ENCODE measurements at places on chromosomes 7 and 10. TPM values are rescaled to one million over a fixed set of nuclear protein-coding genes. Genes with fewer than 3 reads are reported as not detected.

The RAB11FIP2 gene
- 22.1 TPM for total RNA-seq

The VOPP1 gene
- total RNA-seq, result 25.1 TPM

The HMX3 gene
- not detected for total RNA-seq

The ANKRD30A gene
- total RNA-seq, result not detected

The EIF5AL1 gene
- total RNA-seq, result not detected

The CPA1 gene
- total RNA-seq, result 26,456 TPM

The ZNF488 gene
- not detected for total RNA-seq

The UNCX gene
- total RNA-seq, result not detected

The PDK4 gene
- total RNA-seq, result 308 TPM

The GPR37 gene
- total RNA-seq, result 5.7 TPM

The GPR146 gene
- 11.2 TPM for total RNA-seq

The PTN gene
- 1.6 TPM for total RNA-seq

The TRIM73 gene
- total RNA-seq, result 1.8 TPM

The DGKB gene
- total RNA-seq, result 0.52 TPM

The ANKRD61 gene
- not detected for total RNA-seq

The SFRP5 gene
- 163 TPM for total RNA-seq

The CCDC3 gene
- 2.1 TPM for total RNA-seq

The SORCS3 gene
- total RNA-seq, result not detected

The INPP5A gene
- 9.2 TPM for total RNA-seq

The WDFY4 gene
- 0.66 TPM for total RNA-seq

The NPY4R gene
- total RNA-seq, result not detected

The AMPH gene
- total RNA-seq, result 14.2 TPM

The IFIT1B gene
- not detected for total RNA-seq

The FAM171A1 gene
- total RNA-seq, result 29.1 TPM

The CPXM2 gene
- 8.2 TPM for total RNA-seq

The FAM3C gene
- total RNA-seq, result 69.3 TPM
